ENCODE measurements at places on chromosomes 4 and X.

- no peak for DNase-seq
These were observed 35.2 kb upstream of the F9 start for GRCh38 chrX:139495324-139495723.

DNA sequence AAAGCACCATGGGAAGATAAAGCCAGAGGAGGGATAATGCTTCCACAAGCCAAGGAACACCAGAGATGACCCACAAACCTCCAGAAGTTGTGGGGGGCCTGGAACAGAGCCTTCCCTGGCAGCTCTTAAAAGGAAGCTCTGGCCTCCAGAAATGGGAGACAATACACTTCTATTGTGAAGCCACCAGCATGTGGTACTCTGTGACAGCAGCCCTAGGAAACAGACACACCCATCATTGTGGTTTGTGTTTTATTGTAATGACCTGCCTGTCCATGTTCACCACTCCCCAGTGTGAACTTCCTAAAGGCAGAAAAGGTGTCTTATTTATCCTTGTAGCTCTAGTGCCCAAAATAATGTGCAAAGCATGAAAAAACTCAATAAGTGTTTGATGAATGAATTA lies 264.1 kb upstream of the GATB start:
- DNase-seq, result no peak

DNA sequence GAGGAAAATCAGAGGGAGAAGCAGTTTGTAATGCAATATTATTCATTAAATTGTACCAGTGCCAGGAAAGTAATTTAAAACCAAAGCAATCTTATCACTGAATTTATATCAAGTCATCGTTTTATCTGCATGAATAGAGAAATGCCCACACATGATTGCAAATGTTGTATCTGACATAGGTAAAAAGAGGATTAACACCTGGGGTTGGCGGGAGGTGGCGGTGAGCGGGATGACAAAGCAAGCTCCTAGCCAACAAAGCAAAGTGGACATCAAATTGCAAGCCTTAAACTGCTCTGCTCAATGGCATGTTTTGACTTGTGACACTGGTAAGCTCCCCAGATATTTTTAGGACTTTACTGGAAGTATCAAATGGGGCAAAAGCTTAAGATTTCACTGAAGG lies 16.4 kb downstream of the HPGD start:
- DNase-seq, result no peak

- no peak for DNase-seq
These were observed 48.0 kb upstream of the TMEM164 start for GRCh38 chrX:109954955-109955354.

DNA sequence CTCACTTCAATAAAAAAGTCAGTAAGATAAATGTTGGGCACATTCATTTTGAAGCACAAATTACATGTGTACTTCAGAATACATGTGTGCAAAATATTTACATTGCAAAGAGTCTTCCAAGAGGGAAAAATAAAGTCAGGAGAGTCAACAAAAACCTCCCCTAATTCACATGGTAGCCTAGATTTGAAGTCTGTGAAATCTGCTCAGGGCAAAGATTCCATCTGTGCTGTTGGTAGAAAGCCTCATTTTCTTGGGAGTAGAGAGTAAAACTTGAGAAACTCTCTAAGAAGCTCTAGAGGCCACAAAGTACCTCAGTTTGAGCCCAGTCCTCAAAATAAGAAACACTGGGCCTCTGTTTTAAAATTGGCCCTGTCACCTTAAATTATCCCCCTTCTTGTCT lies 303.4 kb downstream of the RAB28 start:
- DNase-seq, result no peak

GRCh38 chrX:9642270-9642995 lies 123.2 kb downstream of the GPR143 start:
- no peak for DNase-seq

- no peak for DNase-seq
These were observed 11.6 kb downstream of the PLAC1 start for GRCh38 chrX:134646691-134647090.
